Activated T-cell treated with anti-CD3 and anti-CD28 coated beads for 48 hours (primary cell): ENCODE measurements at places on chromosomes 4 and X.

GRCh38 chr4:183961795-183962194 lies 56.7 kb downstream of the STOX2 start:
- no peak for DNase-seq

GRCh38 chr4:145390571-145390970 lies 91.1 kb upstream of the SMAD1 start:
- no peak for DNase-seq

DNA sequence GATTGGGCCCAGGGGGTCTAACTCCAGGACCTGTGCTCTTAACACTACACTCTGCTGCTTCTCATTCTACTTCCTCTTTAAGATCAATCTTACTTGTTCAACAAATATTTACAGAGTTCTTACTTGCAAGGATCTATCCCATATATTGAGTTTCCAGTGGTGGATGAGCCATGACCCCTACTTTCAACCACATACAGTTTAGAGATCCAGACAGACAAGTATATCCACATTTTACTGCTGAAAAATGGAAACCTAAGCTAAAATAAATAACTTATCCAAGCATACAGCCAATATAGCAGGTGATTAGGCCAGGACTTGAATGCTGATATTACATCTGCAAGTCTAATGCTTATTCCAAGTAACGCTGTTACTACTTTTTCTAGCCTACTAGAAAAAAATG lies 18.7 kb downstream of the TMEM150C start:
- DNase-seq, result no peak

DNA sequence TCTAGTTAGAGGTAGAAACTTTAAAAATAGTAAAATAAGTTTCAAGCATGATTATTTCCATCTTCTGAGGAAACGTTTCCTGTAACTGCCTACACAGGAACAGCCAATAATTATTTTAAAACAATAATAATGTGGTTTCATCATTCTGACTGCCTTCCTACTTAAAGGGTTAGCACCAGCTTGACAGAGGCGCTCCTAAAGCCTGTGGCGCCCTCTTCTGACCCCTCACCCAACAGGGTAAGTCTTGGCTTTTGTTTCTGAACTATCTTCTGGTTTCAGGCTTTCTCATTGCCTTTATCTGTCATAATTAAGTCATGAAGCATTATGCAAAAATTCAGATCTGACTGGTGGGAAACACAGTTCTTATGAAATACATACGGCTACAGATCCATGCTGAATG lies 96.7 kb downstream of the ITM2A start:
- DNase-seq, result peak; percentile 62

DNA sequence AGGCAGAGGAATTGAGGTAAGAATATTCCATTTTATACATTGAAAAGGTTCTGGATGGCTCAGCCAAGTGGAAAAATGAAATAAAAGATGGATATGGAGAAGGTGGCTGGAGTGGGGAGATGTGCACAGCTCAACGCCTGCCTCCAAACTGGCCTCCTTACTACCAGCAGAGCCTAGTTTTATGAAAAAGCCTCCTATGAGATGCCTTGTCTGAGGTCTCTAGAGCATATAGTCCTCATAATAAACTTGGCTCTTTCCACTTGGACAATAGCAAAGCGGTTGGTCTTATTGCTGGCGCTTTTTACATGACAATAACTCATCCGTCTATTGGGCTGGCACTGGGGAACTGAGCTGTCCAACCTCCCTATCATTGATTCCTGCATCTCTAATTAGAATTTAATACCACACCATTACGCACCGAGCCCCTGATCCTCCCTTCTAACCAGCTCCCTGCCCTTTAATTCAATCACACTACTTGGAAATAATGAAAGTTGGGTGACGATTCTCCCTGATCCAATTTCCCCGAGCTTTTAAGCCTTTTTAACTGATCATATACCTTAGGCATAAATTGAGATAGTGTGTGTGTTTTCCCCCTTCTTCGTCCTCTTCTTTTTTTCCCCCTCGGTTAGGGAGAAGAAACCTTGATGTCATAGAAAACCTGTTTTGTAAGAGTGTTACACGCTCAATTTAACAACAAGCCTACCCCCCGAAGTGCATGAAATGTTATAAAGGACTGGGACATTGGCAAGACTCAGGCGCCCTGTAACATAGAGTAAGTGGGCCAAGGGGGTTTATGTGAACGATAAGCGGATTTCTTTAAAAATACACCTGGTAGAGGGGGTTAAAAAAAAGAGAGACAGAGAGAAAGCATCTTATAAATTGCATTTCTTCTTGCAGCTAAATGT lies at the start of gene PHOX2B:
Gene PHOX2B (minus strand): TSS at position 155 of the 905 bp plus-strand sequence. CDS start 115 bp downstream, at position 40.
- no peak for DNase-seq

- no peak for DNase-seq
Measured at GRCh38 chr4:101126059-101126458, 221.3 kb downstream of the PPP3CA start.

DNA sequence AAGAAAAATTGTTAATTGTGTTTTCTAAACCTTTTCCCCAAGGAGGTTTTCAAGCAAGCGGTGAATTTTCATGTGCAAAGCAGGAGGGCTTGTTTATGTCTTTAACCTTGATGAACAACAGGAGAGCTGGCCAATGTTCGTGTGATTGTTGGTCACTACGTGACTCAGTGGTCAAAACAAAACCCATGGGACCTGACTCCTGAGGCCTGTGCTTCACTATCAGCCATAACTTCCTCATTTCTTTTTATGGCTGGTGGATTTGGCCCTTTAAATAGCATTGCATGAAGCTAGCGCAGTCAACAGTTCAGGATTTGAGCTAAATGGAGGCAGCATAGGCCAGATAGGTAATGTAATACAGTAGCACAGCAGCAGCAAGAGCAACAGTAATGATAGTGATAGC lies 80.5 kb downstream of the MID1IP1 start:
- DNase-seq, result no peak

GRCh38 chr4:151486168-151486567 lies 77.2 kb downstream of the FHIP1A start:
- DNase-seq, result no peak
